ENCODE measurements at places on chromosomes 1 and 21. TPM values are rescaled to one million over a fixed set of nuclear protein-coding genes. Genes with fewer than 3 reads are reported as not detected.

Gene KRTAP13-2
- not detected for total RNA-seq

Gene GRHL3
- not detected for total RNA-seq

Gene GLIS1
- total RNA-seq, result 0.33 TPM

Gene SH2D1B
- total RNA-seq, result not detected

Gene BCL2L15
- under 0.01 TPM for total RNA-seq

Gene PTGFR
- total RNA-seq, result 0.15 TPM

Gene DCST1
- not detected for total RNA-seq

Gene CFHR2
- total RNA-seq, result not detected

Gene DYNLT4
- total RNA-seq, result not detected

Gene PGLYRP3
- total RNA-seq, result not detected

Gene PTGS2
- 4.7 TPM for total RNA-seq

Gene KPRP
- total RNA-seq, result not detected

Gene TRAF3IP3
- not detected for total RNA-seq

Gene PLA2G5
- not detected for total RNA-seq

Gene ANKRD35
- total RNA-seq, result under 0.01 TPM

Gene TP73
- total RNA-seq, result not detected

Gene IGSF8
- total RNA-seq, result 138 TPM

Gene KRTAP19-3
- not detected for total RNA-seq

Gene PLK3
- 23.8 TPM for total RNA-seq

Gene AMY1A
- not detected for total RNA-seq

Gene SLC30A2
- 0.36 TPM for total RNA-seq

Gene LRRN2
- not detected for total RNA-seq

Gene KCNN3
- total RNA-seq, result under 0.01 TPM

Gene UQCRH
- total RNA-seq, result 258 TPM

Gene PERM1
- total RNA-seq, result not detected

Gene DMRTA2
- not detected for total RNA-seq

Gene CADM3
- total RNA-seq, result 18.5 TPM

Gene RGS5
- total RNA-seq, result 0.36 TPM

Gene LYPD8
- 0.34 TPM for total RNA-seq

Gene ERICH3
- total RNA-seq, result not detected

Gene MIXL1
- total RNA-seq, result under 0.01 TPM

Gene ZBTB8A
- total RNA-seq, result 3.8 TPM

Gene ATAD3B
- total RNA-seq, result 33.6 TPM

Gene WNT3A
- not detected for total RNA-seq

Gene CFHR4
- not detected for total RNA-seq

Gene BRINP3
- not detected for total RNA-seq

Gene COL18A1
- total RNA-seq, result 95.8 TPM

Gene TMEM201
- 40.0 TPM for total RNA-seq

Gene TMEM82
- not detected for total RNA-seq

Gene TMEM51
- total RNA-seq, result 26.1 TPM

Gene EPHA8
- under 0.01 TPM for total RNA-seq

Gene LCE3D
- total RNA-seq, result not detected

Gene PIGR
- not detected for total RNA-seq

Gene SLAMF6
- not detected for total RNA-seq

Gene CYP4X1
- 0.31 TPM for total RNA-seq

Gene AMY1C
- not detected for total RNA-seq

Gene OR2G6
- total RNA-seq, result not detected
